NCI-H345 (cell line): ENCODE measurements at places on chromosomes 5 and 9.

DNA sequence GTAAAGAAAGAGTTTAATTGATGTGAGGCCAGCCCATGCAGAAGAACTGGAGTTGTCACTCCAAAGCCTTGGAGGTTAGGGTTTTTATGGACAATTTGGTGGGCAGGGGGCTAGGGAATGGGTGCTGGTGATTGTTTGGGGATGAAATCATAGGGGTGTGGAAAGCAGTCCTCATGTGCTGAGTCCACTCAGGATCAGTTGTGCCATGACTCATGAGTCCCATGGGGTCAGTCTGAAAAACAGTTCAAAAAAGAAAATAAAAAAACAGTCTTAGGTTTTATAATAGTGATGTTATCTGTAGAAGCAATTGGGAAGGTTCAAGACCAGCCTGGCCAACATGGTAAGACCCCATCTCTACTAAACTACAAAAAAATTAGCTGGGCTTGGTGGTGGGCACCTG lies 162.3 kb downstream of the KDM4C start:
- no peak for DNase-seq

DNA sequence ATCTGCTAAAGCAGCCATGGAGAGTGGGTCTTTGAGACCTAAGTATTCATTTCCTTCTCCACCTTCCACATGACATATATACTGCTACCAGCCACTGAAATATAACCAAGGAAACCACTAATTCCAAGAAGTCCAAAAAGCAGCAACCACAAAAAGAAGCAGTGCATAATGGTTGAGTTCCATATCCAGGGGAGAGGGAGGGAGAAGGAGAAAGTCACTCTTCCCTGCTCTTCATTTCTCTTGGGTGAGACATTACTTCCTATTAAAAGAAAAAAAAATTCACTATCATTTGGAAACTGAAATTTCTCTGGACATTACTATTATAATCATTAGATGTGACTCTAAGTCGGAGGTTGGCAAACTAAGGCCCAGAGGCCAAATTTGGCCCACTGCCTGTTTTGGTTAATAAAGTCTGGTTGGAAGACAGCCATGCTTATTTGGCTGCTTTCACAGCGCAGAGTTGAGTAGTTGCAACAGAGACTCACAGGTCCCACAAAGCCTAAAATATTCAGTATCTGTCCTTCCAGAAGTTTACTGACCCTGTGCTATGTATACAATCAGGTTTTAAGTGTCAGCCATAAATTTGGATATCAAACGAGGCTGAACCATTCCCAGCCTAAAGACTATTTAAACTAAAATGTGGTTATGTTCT lies 168.6 kb downstream of the MPDZ start:
- no peak for DNase-seq

DNA sequence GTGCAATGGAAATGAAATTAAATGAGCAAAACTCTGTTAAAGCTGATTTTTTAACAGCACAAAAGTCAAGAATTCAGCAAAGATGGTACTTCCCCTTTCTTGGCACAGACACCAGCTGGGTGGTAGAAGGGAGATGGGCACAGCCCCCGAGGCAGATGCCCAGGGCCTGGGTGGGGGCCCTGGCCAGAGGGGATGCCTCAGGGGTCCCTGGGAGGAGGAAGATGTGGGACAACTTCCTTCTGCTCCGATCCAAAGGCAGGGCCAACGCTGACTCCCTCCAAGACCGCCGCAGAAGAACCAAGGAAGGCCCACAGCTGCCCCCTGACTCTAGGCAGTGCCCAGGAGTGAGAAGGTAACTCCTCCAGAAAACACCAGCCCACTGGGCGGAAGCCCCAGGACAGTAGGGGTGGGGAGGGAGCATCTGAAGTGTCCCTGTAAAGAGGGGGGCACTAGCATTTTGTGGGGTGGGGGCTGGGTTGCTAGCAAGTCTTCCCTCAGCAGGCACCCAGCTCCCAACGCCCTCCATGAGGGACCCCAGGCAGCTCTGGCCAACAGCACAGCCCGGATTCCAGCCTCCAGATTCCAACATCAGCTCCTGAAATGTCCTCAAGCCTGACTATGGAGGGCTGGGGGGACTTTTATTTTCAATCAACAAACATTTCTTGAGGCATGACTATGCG lies 4.9 kb downstream of the NACC2 start:
- no peak for DNase-seq

- DNase-seq = no peak
These were observed 19.1 kb downstream of the FGD3 start for GRCh38 chr9:92966518-92966800.

DNA sequence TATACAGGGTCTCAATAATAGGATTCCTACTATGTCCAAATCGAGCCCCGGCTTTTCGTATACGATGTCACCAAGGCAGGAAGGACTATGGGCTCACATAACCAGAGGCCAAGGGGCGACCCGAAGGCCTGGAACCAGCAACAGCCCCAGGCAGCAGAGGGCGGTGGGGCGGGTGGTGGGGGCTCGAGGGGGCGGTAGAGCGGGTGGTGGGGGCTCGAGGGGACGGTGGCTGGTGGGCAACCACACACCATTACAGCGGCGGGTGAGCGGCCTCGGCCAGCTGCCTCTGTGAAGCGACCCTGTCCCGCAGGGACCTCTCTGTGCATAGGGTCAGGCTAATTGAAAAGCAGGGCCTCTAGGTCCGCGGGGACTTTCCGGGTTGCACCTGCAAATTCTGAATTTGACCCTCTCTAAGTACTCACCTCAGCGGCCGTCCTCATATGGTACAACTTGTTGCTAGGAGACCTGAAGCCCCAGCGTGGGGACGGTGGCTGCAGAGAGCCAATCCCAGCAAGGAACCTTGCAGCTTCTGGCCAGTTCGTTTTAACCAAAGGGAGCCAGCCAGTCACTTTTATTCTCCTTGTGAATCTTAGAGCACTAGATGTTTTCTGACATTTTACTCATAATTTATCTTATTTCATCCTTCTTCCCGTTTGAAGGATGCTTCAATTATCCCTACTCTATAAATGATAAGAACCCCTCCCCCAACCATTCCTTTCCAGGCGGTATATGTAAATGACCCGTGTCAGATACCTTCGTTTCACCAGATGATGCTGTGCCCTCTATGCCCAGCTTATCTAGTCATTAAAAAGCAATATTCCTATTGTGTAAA lies at the start of gene NME5:
NME5 (minus strand) TSS at position 480 of the 832 bp plus-strand sequence. CDS start 648 bp downstream, outside the sequence.
- DNase-seq = peak; percentile 83

GRCh38 chr5:96149546-96149945 lies 187.9 kb upstream of the ELL2 start:
- DNase-seq = no peak

DNA sequence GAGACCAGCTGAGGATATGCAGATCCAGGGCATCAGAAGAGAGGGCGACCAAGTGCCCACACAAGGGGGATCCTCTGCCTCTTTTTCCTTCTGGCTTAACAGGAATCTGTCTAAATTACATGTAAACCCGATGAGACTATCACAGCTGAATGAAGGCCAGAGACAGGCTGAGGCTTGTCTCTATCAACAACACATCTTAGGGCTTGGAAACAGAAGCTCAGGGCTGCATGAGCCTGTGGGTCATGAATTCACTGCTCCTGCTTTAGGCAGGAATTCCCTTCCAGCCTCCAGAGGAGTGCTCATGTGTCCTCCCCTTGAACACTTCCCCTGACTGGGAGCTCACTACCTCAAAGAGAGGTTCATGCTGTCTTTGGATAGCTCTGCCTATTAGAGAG lies 106.1 kb upstream of the PHYKPL start:
- peak; percentile 40 for DNase-seq

DNA sequence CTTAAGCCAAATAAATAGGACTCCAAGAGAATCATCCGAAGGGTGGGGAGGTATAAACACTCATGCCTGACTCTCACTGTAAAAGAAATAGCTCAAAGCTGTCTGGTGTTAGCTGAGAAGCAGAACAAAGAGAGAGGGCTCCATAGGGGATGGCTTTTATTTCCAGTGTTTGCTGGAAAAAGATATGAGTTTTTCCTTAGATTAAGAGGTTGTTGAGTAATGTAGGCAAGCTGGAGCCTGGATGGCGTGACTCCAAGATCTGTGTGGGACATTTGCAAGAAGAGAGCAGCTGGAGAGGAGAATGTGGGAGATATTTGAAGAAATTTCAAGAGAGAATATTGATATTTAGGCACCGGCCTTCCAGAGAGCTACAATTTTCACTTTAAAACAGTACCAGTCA lies 793.7 kb upstream of the RGMB start:
- DNase-seq = no peak

GRCh38 chr5:57306359-57306758 lies 132.5 kb downstream of the GPBP1 start:
- DNase-seq = no peak

DNA sequence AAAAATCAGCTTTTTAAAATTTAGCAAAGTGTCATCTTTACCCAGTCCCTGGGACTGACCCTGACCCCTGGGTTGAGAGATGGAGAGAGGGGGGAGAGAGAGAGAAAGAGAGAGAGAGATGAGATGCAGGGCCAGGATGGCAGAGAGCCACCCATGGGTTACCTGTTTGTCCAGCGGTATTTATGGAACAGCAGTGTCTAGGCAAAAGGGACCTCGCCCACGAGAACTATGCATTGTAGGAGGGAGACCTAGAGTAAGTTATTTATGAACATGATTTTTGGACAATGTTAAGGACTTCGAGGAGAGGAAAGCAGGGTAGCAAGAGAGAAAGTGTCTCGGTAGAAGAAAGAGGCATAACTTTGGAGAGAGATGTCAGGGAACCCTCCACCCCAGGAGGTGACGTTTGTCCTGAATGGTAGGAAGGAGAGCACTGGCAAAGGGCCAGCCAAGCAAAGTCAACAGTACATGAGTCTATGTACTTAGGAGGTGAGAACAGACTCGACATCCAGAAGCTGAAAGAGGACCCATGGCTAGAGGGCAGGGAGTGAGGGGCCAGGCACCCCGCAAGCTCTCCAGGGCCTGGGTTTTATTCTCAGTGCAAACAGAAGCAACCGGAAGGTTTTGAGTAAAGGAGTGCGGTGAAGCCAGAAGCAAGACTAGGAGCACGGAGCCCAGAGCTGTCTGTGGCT lies 30.5 kb upstream of the MSX2 start:
- peak; percentile 9 for DNase-seq

GRCh38 chr5:34030048-34030447 lies 13.0 kb downstream of the C1QTNF3 start:
- no peak for DNase-seq

GRCh38 chr5:84715091-84715490 lies 330.4 kb upstream of the EDIL3 start:
- no peak for DNase-seq

DNA sequence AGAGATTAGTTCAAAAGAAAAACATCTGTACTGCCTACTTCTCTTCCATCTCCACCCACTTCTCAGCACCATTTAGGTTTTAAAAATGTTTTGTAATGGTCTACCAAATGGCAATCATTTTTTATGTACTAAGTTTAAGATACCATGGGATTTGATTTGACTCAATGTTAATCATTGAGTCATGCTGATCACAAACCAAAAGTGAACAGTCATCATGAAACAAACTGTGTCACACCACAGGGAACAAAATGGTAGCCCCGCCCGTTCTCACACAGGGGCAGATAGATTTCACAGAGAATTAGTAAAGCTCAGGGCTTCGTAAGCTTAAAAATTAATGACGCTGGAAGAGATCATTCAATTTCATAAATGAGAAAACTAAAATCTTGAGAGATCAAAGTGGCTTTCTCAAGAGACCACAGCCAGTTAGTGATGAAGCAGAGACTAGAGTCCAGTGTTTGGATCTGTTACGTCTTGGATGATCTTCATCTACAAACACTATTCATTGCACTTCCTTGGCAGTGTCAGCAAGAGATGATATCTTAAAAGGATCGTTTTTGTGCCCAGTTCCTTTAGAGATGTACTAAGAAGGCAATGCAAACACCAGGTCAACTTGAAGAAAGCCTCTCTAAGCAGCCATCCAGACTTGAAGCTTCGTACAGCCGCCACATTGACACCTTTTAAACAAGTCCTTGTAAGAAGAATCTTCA lies 33.9 kb upstream of the TRIO start:
- DNase-seq = no peak

GRCh38 chr5:57163553-57164006 lies 10.3 kb upstream of the GPBP1 start:
- no peak for DNase-seq

GRCh38 chr5:139669662-139670368 lies 21.7 kb downstream of the CXXC5 start:
- DNase-seq = no peak

DNA sequence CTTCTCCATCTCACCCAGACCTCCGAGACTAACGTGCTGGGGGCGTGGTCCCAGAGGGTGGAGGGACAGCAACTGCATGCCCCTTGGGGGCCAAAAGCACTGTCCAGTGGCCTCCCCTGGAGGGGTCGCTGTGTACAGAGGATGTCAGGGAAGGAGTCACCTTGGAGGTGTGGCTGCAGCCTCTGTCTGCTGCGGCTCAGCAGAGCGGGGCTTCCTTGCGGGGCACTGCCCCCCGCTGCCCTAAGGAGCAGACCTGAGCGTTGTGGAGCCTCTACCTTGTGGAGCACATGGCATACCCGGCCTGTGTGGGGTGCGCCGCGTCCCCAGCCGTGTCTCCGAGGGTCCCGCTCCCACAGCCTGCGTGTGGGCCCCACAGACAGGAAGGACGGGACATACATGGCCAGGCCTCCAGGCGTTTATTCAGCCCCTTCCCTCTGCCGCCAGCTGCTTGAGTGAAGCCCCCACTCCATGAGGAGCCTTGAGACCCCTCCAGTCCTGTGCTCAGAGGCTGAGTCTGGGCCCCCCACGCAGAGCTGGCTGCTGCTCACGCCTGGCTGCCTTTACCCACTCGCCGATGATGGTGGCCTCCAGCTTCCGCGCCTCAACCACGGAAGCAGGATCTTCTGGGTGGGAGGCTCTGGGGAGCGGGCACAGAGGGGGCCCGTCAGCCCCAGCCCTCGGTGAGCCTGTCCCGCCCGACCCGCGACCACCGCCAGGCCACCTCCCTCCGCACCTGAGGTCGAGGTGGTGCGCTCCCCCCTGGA lies 4.2 kb downstream of the DPP7 start:
- no peak for DNase-seq

DNA sequence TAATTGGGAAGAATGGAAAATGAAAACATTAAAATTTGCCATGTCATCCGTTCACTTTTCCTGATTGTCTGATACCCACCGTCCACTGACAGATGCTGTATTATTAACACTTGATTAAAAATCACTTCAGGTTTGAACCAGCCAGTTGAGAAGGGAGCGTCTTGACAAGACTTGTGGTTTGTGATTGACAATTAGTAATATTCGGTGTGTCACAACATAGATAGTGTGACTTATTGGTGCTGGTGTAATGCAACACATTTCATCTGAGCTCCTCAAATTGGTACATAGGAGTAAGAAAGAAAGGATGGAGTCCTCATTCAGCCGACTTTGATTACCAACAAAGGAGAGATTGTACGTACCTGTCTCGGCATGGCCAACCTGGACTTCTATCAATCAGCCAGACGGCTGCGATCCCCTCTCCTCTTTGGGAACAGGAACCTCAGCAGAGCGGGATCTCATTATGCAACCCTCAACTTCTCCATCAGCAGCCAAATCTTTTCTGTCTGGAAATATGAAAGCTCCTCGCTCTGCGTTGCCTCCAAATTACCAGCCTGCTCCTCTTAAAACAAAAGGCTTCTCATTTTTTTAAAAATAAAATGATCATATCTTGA lies 211.7 kb upstream of the MVB12B start:
- DNase-seq = no peak
